Pulmonary artery endothelial cell (primary cell): ENCODE measurements at places on chromosomes 11 and 22. TPM values are rescaled to one million over a fixed set of nuclear protein-coding genes. Genes with fewer than 3 reads are reported as not detected.

CFL1 gene
- 1,363 and 1,402 TPM in 2 replicates for total RNA-seq

CNGA4 gene
- not detected in 2 replicates for total RNA-seq

DRG1 gene
- total RNA-seq = 77.3 and 79.3 TPM in 2 replicates

DLG2 gene
- total RNA-seq = 0.42 and 0.66 TPM in 2 replicates

DNA sequence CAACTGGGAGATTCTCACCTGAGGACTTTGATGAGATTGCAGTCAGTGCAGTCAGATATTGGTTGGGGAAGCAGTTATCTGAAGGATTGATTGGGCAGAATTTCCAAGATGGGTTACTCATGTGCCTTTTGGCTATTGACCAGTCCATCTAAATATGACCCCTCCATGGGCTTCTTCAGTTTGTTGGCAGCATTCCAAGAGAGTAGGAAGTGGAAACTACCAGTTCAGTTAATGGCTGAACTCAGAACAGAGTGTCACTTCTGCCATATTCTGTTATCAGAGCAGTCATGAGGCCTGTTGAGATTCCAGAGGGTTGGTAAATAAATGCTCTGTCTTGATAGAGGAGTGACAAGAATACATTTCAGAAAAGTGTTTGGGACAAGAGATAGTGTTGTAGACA lies 71.0 kb downstream of the CYP2R1 start:
- no peak for DNase-seq

GRCh38 chr11:77154381-77155081 lies 26.5 kb downstream of the MYO7A start:
- DNase-seq = no peak

DNA sequence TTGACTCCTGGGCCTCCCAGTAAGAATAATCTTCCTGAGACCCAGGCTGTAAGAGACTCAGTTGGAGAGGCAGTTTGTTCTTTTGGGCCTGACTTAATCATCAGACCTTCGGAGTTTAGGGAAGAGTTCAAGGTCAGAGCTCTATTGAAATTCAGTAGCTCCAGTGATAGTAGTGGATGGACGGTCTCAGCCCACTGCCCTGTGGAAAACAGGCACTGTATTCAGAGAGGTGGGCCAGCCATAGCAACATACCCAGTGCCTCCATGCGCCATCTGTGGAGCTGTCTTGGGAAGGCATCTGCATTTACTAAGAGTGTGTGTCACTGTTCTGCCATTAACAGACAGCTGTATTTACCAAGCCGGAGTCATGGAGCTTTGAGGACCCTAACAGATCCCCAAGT lies 2.9 kb downstream of the SMARCB1 start:
- no peak for DNase-seq

GRCh38 chr11:2713094-2713493 lies 13.3 kb upstream of the KCNQ1OT1 start:
- DNase-seq = no peak

SMTNL1 gene
- total RNA-seq = not detected in 2 replicates

SLC43A1 gene
- total RNA-seq = 14.1 and 15.6 TPM in 2 replicates

- DNase-seq = no peak
Observed at GRCh38 chr11:36238881-36239280, 50.3 kb downstream of the COMMD9 start.

AIP gene
- total RNA-seq = 77.2 and 91.2 TPM in 2 replicates
